ENCODE measurements at places on chromosomes 2 and 18.

- DNase-seq: no peak
These were observed 11.5 kb upstream of the PDCL3 start for GRCh38 chr2:100551303-100551702.

DNA sequence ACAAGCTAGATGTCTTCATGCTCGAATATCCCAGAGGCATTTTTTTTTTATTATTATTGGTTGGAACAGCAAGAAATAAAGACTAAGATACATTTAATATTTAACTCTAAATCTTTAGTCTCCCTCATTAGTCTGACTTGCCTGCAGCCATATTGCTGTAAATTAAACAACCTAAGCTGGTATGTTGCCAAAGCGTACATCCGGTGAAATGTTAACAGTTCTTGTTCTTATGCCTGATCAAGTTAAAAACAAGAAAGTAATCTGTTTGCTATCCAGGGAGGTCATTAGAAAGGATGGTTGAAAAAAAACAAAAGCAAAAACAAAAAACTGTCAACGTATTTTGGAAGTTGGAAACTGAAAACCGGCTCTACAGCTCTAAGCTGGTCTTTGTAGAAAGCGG, 125.9 kb upstream of the NABP1 start:
- peak; percentile 7 for DNase-seq

DNA sequence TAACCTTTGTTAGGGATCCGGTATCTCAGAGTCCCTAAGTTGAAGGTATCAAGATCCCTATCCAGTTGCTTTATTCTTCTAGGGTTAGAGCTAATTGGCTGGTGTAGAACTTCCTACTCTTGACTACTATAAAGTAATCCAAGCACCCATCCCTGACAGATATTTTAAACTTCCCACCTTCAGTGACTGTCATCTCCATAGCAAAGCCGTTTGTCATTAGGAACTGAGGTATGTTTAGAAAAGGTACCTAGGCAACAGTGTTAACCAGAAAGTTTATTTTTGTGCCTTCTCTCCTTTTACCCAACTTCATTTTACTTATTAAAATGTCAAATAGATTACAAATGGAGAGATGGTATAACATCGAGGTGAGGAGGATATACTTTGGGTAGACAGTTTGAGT, 4.5 kb downstream of the FAM117B start:
- no peak for DNase-seq

DNA sequence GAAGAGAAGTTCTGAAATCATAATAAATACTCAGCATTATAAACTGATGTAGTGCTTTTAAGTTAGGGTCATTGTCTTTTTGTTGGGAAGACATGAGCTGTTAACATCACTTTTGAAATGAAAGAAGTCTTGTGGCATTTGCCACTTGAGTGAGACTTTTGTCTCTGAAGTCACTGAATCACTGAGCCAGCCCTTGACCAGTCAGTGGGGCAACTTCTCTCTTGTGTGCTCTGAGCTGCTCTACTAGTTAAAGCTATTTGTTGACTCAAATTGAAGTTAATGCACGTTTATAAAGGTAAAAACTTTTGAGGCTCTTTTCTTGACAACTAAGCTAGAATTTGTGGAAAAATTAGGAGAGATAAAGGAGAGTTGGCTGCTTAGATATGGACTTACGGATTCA, 6.7 kb downstream of the WDR43 start:
- no peak for DNase-seq

GRCh38 chr2:152336854-152337510, 2.0 kb downstream of the FMNL2 start:
- DNase-seq: peak; percentile 84

- DNase-seq: no peak
These were observed 40.0 kb downstream of the MARCO start for GRCh38 chr2:118982039-118982438.

- DNase-seq: no peak
These were observed 335.0 kb downstream of the RPRM start for GRCh38 chr2:153143540-153143939.

- DNase-seq: no peak
These were observed 59.1 kb downstream of the COA5 start for GRCh38 chr2:98548920-98549818.

GRCh38 chr2:143603846-143604565, 474.8 kb downstream of the ARHGAP15 start:
- no peak for DNase-seq

DNA sequence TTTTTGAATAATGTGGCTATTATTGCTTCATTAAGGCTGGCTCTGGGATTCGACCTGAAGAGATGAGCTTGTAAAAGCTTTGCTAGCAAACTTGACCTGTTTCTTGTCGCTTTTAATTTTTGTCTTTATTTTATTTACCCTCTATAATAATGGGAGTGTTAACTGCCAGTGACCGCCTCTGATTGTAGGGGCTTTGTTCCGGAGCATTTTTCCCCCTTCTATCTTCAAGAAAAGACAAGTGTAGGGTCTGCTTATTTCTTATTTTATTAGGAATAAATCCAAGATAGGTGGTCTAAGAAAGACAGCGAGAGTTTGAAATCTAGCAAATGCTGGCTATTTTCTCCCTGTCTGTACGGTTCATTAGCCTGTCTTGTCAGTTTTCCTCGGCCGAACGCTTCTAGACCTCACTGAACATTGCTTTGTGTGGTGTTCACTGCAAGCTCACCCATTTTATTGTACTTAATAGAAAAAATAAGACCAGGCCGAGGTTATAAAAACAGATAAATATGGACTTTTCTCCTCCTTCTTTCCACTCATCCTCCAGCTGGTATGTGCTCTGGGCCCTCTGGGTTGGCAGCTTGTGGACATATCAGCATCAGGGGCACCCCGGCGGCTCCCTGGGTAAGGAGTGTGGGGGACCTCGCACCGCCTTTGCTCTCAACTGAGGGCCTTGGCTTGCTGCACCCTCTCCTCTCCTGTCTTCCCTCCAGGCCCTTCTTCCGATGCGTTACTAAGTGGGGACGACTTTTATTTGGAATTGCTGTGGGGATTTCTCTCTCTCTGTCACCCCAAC, 8.5 kb downstream of the MEIS1 start:
- DNase-seq: no peak

DNA sequence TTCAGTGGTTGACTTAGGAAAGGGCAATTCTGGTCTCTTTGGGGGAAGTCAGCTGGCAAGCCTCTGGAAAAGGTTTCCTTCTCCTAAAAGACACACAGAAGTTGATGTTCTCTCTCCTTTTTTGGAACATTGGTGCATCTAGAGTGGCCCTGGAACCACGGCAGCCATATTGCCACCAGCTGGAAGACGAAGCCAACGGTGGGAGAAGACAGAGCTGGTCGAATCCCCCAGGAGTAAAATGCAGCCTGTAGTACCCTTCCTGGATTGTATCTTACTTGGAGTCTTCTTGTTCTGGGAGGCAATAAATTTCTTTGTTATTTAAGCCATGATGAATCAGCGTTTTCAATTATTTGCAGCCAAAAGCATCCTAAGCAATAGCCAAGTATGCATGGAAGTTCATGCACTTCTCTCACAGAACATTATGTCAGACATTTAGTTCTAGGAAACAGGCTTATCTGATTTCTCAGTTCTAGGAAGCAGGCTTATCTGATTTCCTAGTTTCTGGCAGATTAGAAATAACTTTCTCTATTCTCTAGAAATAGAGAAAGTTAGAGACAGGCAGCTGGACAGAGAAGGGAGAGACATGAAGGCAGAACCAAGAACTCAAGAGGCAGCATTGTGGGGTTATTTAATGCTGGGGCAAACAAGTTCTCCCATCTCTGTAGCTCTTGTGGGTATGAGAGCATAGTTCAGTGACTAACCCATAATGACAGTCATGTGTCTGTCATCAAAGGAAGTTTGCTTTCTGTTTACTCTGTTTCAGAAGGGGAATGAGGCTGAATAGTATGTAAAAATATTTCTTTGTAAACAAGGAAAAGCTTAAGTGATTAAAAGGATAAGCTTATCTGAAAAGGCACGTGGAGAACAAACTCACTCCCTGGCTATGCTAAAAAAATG, 40.5 kb upstream of the NABP1 start:
- DNase-seq: peak; percentile 65

DNA sequence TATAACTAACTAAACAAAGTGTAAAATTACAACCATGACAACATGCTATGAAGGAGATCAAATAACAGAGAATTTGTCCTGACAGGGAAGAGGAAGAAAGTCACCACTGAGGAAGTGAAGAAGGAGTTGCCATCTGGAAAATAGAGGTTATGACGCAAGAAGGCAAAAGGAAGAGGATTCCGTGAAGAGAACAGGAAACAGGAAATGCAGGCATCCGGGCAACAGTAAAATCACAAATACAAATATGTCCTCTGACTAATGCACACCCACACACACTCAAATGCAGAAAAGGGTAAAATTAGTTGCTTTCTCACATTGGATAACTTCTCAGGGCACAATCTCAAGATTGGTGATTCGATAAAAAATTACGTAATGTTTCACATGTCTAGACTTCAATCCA, 278.4 kb downstream of the TMX3 start:
- DNase-seq: peak; percentile 39

- no peak for DNase-seq
These were observed 83.0 kb upstream of the LTBP1 start for GRCh38 chr2:32863803-32864202.

- DNase-seq: no peak
These were observed 17.2 kb upstream of the ASB1 start for GRCh38 chr2:238409341-238410199.

- DNase-seq: no peak
These were observed 150.5 kb downstream of the VAPA start for GRCh38 chr18:10064267-10064666.

DNA sequence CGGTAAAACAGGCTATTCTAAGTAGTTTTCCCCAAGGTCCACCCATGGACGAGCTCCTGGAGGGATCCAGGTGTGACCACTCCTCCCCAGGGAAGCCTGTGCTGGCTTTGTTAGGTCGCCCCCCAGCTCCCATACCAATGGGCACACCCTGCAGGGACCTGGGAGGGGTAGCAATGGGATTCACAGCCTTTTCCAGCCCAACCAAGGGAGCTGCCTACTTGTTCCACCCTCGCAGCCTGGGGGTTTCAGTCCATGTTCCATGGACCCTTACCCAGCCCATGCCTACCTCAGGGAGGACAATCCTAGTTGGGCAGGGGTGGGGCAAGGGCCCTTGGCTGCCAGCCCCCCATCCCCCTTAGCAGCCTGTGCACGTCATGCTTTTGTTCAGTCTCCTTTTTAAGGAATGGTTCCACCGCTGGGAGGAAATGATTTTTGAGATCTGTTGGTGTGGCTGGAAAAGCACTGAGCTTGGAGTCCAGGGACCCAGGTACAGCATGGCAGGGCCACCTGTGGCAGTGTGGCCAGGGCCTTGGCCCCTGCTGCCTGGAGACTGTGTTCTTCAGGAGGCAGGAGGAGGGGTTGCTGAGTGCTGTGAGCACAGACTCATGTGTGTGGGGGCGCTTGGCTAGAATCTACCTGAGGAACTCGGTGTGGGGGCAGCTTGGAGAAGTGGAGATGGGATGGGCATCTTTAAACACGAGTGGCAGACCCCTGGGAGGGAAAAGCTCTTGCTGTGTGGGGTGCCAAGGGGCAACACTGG, 166.8 kb downstream of the TWIST2 start:
- no peak for DNase-seq

DNA sequence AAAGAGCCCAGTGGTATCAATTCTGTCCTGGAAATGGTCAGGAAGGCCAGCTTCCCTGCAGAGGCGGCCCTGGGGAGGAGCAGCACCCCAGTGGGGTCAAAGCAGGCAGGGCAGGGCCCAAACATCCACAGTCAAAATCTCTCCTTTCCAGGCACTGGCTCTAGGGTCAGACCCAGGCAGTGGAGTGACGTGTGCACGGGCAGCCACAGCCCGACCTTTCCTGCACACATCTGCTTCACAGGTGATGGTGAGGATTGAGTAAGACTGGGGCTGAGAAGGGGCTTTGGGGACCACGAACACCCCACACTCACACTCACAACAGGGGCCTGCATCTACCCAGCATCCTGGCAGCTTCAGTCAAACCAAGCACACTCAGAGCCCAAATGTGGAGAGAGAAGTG, 97.8 kb upstream of the GLI2 start:
- no peak for DNase-seq

DNA sequence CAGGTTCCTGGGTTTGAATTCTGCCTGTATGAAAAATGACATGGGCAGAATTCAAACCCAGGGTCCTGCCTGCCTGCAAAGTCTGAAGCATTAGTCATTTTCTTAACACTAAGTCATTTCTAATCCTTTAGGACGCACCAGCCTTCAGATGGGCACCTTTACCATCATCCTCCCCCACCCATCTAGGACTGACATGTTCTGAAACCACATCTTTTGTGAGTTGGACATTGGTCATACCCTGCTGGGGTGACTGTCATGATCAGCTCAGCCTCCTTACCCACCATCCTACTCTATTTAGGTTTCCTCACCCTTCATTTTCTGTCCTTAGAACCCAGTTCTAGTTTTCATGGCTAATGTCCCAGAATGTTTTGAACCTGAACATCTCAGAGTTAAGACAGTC, 104.9 kb downstream of the TRIB2 start:
- DNase-seq: no peak

DNA sequence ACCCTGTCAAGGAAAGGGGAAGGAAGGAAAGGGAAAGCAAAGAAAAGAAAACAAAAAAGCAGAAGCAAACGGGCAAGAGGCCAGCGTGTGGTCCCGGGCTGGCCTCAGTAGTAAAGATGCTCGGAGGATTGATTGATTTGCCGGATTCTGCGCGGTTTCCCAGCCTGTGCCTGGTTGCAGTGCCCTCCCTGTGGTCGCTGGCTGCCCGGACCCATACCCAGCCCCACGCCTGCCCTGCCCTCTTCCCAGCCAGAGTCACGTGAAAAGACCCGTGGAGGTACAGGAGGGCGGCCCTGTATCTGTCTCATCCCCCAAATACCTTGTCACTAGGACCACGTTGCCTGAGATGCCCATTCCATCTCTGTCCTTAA, 55.1 kb upstream of the IMP4 start:
- DNase-seq: no peak

- DNase-seq: no peak
These were observed 9.6 kb upstream of the MYCN start for GRCh38 chr2:15930589-15931318.

DNA sequence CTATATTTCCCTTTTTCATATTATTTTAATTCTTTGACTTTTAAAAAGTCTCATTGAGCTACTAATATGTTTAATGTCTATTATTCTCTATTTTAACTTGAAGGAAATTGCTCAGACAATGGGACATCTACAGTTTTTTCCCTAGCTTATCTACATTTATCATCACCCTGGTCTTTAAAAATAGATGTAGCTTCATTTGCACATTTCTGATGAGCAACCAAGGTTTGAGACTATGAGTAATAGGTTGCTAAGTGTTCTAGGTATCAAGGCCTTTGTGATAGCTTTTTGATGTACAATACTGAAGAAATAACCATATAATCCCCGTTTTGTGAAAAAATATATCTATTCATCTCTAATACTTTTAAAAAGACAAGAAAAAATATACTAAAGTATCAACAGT, 47.0 kb downstream of the STAT4 start:
- DNase-seq: no peak
